ENCODE measurements at places on chromosomes 11 and 22. TPM values are rescaled to one million over a fixed set of nuclear protein-coding genes. Genes with fewer than 3 reads are reported as not detected.

RFPL3 gene
- not detected for total RNA-seq

MMP3 gene
- total RNA-seq, result not detected

CTSF gene
- total RNA-seq, result 28.7 TPM

ZDHHC8 gene
- total RNA-seq, result 79.0 TPM

Data from Panc1 (cell line).